ENCODE measurements at places on chromosomes 4 and X.

DNA sequence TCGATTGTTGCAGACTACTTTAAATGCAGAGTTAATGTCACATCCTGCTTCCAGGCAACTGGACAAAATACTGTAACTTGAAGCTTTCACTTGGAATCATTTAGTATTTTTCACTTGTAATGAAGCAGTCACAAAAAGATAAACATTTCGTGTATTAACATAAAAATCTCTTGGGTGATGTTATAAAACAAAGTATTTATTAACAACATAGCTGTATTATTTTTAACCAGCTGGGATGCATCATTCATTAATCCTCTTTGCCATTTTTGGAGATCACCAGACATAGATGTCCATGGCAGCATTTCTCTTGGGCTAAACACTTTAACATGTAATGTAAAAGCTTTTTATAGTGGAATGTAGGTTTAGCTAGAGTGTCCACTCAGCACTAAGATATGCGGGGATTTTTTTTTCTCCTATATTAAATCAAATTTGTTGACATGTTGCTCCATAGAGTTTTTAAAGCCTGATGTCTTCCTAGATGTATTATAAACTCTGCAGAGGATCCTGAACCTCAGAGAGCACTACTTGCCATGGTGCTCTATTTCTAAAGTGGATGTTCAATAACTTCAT is 193.7 kb upstream of the SPANXN4 start:
- no peaks in the 10 kb centered on the region for H3K4me1 ChIP-seq
- no peak overlapping the region for H3K27ac ChIP-seq
- H3K36me3 ChIP-seq, result peaks cover 3% of the 10 kb centered on the region
- no peaks in the 10 kb centered on the region for H3K27me3 ChIP-seq

DNA sequence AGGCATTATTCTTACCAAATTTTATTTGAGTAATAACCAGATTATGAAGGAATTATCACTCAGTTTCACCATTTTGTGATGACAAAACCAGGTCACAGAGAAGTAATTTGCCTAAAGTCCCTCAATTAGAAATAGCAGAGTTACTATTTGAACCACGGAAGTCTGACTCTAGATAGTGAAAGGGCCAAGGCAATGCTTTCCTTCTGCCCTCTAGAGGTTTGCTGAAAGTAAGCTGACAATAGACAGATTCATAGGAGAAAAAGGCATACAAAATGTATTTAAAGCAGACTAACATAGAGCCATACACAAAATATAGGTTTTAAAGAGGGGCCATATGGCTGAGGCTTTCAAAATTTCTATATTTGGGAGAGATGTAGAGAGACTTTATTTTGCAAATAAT is 43.1 kb downstream of the CXXC4 start:
- H3K27me3 ChIP-seq, result no peaks in the 10 kb centered on the region
- H3K4me3 ChIP-seq, result no peak overlapping the region
- DNase-seq, result no peak
- peaks cover under 1% of the 10 kb centered on the region for H3K4me1 ChIP-seq

- no peaks in the 10 kb centered on the region for H3K36me3 ChIP-seq
- H3K27me3 ChIP-seq, result peaks cover 99% of the 10 kb centered on the region
Observed at GRCh38 chr4:173506597-173507211, 23.3 kb downstream of the HAND2 start.

DNA sequence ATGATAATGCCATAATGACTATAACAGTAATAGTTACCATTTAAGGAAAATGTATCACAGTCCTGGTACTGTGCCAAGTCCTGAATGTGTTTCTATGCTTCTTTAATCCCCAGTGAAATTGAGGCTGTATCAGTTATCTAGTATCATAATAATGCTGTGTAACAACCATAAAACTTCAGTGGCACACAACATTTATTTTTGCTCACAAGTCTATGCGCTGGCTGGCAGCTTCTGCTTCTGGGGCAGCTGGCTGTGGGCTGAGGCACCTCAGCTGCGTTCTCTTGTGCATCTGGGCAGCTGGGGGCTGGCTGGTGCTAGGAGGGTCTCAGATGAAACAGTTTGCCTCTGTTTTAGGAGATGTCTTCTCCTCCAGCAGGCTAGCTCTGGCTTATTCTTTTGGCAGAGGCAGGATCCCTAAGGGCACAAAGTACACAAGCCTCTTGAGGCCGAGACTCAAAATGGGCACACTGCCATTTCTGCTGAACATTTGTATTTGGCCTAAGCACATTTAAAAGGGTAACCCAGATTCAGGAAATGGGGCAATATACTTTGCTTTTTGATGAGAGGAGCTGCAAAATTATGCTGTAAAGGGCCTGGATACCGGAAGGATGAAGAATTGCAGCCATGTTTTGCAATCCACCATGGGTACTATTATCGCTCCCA is 62.6 kb upstream of the DHX15 start:
- no peaks in the 10 kb centered on the region for H3K36me3 ChIP-seq
- no peak for DNase-seq
- H3K4me3 ChIP-seq, result no peak overlapping the region
- H3K4me1 ChIP-seq, result peaks cover 3% of the 10 kb centered on the region

DNA sequence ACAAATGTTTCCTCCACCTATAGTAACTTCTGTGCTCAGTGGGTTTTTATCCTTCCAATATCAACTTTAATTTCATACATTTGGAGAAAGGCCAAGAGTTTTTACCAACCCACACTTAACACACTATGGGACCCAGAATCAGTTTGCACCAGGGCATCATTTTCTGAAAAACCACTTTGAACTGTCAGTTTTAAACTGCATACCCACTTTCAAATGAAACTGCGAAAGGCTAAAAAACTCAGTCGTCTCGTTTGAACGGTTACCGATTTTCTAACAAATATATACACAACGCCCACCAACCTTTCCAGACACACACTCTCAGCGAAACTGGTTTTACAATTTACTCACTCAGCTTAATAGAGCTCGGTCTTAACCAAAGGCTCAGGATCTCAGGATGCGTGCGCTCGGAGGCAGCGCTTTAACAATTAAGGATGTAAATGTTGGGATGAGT is 376 bp downstream of the ABCG2 start:
- H3K27ac ChIP-seq, result no peak overlapping the region
- peaks cover 2% of the 10 kb centered on the region for H3K4me1 ChIP-seq
- no peak for DNase-seq
- peaks cover 2% of the 10 kb centered on the region for H3K27me3 ChIP-seq
- H3K36me3 ChIP-seq, result peaks cover 3% of the 10 kb centered on the region

DNA sequence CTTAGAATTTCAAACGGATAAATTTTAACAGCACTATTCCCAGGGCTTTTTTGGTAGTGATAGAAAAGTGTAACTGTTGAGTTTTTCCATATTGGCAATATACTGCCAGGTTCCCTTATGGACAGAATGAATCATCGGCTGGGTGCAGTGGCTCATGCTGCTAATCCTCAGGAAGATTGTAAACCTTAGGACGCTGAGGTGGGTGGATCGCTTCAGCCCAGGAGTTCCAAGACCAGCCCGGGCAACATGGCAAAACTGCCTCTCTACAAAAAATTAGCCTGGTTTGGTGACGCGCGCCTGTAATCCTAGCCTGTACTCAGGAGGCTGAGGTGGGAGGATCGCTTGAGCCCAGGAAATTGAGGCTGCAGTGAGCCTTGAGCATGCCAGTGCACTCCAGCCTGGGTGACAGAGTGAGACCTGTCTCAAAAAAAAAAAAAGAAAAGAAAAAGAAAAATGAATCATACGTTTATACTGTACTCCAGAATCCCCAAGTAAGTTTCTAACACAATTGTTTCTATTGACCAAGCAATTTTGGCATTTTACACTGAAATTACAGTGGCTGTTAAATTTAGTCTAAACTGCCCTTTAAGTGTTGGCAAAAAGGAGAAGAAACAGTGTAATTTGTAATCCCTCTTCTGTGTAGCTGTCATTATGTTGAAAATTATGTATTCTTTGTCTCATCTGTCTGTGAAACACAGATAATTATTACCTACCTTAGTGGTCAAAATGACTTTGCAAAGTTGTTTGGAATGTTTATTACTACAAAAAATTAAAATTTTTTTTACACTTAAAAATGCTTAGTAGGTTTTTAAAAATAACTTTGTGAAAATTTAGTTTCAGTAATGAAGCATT is 1.8 kb downstream of the SLC30A9 start:
- no peak overlapping the region for H3K27ac ChIP-seq
- H3K27me3 ChIP-seq, result no peaks in the 10 kb centered on the region
- DNase-seq, result no peak

DNA sequence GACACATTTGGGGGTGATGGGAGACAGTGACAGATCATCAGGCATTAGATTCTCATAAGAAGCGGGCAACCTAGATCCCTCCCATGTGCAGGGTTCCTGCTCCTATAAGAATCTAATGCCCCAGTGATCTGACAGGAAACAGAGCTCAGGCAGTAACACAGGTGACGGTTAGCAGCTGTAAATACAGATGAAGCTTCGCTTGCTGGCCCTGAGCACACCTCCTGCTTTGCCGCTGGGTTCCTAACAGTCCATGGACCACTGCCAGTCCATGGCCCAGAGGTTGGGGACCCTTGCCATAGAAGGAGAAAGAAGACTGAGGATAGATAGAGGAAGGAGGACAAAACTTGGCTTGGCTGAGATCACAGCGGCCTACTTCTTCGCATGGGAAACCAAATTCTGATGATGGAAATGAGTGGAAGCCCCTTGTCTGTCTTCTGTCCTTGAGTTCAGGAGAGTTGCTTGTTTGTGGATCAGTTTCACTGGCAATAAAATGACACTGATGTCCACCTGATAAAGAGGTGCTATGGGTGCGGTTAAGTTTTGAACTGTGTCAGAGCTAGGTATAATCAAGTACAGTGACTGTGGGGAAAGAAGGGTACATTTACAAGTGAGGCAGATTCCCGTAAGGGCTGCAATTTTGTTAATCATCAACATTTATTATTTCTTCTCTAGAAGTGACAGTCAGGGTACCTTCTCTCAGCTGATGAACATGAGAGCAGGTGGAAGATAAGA is 1.7 kb upstream of the TIFA start:
- H3K4me3 ChIP-seq, result peak overlapping the region; percentile 30
- no peaks in the 10 kb centered on the region for H3K4me1 ChIP-seq
- DNase-seq, result no peak
- peaks cover 2% of the 10 kb centered on the region for H3K36me3 ChIP-seq

DNA sequence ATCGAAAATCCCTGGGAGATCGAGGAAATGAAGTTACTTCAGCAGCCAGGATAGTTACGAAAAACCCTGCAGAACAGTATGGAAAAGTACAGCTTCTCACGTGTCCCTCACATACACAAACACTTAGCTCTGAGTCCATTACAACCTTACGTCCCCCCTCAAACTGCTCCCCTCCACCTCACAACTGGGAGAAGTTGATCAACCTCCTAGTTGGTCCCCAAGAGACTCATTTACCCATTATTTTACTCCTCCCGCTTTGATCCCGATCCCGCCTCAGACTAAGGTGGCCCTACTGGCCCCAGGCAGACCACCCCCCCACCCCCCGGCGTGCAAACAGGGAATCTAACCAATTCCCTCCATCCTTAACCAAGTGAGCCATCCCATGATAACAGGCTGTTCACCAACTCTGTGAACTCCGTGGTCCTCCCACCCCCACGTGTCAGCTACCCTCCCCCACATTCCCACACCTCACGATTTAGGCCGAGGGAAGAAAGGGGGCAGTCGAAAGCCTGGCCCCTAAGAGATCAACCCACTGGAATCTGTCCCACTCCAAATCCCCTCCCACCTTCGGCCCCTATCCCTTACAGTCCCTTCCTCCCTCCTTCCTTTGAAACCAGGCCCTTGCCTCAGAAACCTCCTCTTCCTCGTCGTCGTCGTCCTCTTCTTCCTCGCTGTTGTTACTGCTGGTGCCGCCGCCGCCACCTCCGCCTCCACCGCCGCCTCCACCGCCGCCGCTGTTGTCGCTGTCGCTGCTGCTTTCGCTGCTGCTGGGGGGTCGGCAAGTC is 755 bp downstream of the ANKRD17 start:
- no peaks in the 10 kb centered on the region for H3K4me1 ChIP-seq
- peaks cover 24% of the 10 kb centered on the region for H3K36me3 ChIP-seq
- H3K4me3 ChIP-seq, result peak overlapping the region; percentile 100
- peak; percentile 46 for DNase-seq

DNA sequence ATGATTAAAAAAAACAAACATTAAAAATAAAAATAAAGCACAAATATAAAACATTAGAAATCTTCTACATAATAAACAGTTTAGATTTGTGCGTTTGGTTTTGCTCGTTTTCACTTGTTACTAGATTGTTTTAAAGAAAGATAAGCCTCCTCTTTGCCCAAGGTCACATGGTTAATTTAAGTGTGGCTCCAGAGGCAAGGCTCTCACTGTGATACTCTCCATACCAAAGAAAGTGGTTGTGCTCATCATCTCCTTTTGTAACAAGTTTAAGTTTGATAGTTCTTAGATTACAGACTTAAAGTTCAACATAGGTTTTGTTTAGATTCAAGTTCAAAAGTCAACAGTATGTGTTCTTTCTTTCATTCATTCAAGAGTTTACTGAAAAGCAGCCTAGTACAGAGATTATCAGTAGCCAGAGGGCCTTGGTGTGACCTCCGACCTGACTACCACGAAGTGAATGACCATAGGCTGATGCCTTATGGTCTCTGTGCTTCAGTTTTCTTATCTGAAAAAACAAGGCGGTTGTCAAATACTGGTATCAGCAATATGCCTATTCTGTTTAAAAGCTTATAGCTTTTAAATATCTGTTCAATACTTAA is 133.2 kb downstream of the ZAR1 start:
- no peak for DNase-seq
- H3K4me3 ChIP-seq, result no peak overlapping the region
- H3K27ac ChIP-seq, result no peak overlapping the region
- no peaks in the 10 kb centered on the region for H3K36me3 ChIP-seq
- H3K27me3 ChIP-seq, result no peaks in the 10 kb centered on the region

DNA sequence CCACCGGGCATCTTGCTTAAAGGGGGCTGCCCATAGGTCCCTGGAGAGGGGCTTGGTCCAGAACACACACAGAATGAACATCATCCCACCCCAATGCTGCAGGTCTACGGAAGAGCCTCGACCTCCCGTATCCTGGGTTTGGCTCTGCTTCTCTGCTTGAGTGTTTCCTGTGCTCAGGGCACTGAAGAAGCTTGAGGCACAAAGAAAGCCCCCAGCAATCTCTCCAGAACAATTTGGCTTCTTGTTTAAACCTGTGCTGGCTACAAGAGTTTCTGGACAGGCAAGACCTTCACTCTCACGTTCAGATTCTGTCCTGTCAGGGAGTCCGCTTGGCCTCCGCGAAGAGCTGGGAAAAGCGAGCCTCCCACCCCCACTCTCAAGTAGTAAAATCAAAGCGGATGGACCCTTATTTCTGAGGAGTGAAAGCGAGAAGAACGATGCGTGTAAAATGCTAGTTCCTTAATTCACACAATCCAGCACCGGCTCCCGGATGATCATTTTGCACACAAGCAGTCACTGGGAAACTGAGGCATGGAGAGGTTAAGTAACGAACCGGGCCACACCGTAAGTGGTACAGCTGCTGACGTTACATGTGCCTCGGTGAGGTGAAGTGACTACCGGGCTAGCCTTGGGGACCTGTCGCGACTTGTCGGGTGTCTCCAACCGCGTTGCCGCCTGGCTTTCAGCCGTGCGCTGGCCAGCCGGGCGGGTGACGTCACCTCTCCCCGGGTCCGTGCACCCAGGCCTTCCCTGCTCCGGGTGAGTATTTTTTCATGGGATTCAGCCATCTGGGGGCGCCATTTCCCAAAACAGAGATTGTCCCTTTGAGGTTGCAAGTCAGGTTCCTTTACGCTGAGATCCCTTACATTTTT is 3.1 kb upstream of the SFRP2 start:
- peaks cover 6% of the 10 kb centered on the region for H3K4me1 ChIP-seq
- H3K27ac ChIP-seq, result no peak overlapping the region
- H3K4me3 ChIP-seq, result peak overlapping the region; percentile 78

GRCh38 chr4:177125656-177126055 is 184.0 kb upstream of the NEIL3 start:
- no peak for DNase-seq
- H3K27me3 ChIP-seq, result no peaks in the 10 kb centered on the region
- no peak overlapping the region for H3K27ac ChIP-seq
- H3K36me3 ChIP-seq, result peaks cover 19% of the 10 kb centered on the region

- no peaks in the 10 kb centered on the region for H3K36me3 ChIP-seq
- DNase-seq, result no peak
- H3K4me3 ChIP-seq, result no peak overlapping the region
- no peaks in the 10 kb centered on the region for H3K4me1 ChIP-seq
- no peak overlapping the region for H3K27ac ChIP-seq
- no peaks in the 10 kb centered on the region for H3K27me3 ChIP-seq
Observed at GRCh38 chr4:6516762-6517161, 44.3 kb upstream of the PPP2R2C start.

Measured in H9 (cell line).